ENCODE measurements at places on chromosomes 1 and 21.

- DNase-seq = peak; percentile 50
Measured at GRCh38 chr1:34918977-34919561, 10.4 kb downstream of the DLGAP3 start.

- DNase-seq = no peak
Measured at GRCh38 chr1:204409123-204409522, 2.5 kb downstream of the PPP1R15B start.

- no peak for DNase-seq
Measured at GRCh38 chr1:234772345-234773147, 162.6 kb upstream of the IRF2BP2 start.

DNA sequence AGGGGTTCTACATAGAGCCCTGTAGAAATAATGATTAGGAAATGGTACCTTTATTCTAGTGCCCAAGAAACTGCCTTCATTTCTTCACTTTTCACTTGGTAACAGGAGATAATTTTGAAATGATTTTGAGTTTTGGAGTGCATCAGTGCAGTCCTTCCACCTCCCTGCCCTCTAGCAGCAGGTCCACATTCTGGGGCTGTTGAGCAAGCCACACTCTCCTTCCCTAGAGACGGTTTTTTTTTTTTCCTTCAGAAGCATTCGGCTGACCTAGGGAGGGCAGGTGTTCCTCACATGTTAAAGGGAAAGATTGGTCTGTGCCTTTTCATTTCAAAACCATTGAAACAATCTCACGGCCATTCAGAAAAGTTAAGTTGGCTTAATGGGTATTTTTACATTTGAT lies 39.8 kb downstream of the SLC37A1 start:
- DNase-seq = no peak

- no peak for DNase-seq
Measured at GRCh38 chr1:157403203-157403602, 149.1 kb downstream of the FCRL5 start.

DNA sequence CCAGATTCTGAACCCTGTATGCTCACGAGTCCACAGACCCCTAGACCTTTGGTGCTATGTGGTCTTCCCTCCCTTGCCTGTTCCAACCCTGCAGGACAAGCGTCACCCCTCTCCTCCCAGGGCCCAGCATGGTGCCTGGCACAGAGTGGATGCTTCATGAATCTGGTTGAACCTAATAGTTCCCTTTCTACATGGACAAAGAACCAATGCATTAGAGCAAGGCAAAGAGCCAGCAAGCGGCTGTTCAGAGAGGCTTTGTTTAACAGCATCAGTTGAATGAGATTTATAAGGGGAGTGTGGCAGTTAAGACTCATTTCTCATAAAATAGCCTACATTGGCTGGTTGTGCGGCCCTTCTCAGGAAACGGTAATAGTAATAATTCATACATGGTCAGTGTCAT lies 14.9 kb downstream of the SLC26A9 start:
- DNase-seq = no peak

DNA sequence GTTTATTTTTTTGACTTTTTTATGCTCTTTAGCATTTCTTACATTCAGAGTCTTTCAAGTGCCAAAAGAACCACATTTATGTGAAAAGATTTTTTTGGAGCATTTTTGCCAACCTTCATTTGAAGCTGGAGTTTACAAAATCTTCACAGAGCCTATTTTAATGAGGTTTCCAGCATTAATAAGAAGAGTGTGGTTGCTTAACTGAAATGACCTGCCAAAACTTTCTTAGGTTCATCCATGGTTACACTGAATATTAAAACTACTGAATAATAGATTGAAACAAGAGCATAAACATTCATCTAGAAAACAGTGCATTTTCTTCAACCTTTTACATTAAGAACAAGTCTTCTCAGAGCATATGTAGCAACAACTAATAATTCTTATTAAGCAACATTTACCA lies 672.3 kb upstream of the CXADR start:
- no peak for DNase-seq

DNA sequence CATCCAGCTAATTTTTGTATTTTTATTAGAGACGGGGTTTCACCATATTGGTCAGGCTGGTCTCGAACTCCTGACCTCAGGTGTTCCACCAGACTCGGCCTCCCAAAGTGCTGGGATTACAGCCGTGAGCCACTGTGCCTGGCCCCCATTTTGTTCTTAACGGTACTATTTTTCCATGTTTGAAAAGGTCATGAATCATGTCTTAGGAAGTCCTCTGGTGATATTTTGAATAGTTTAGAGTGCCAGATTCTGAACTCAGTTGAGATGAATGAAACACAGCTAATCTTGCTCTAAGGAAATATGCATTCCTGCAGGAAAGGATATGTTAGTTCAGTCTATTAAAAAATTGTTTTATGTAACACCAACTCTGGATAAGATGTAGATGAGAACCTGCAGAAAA lies 62.6 kb upstream of the ATP2B4 start:
- DNase-seq = no peak

DNA sequence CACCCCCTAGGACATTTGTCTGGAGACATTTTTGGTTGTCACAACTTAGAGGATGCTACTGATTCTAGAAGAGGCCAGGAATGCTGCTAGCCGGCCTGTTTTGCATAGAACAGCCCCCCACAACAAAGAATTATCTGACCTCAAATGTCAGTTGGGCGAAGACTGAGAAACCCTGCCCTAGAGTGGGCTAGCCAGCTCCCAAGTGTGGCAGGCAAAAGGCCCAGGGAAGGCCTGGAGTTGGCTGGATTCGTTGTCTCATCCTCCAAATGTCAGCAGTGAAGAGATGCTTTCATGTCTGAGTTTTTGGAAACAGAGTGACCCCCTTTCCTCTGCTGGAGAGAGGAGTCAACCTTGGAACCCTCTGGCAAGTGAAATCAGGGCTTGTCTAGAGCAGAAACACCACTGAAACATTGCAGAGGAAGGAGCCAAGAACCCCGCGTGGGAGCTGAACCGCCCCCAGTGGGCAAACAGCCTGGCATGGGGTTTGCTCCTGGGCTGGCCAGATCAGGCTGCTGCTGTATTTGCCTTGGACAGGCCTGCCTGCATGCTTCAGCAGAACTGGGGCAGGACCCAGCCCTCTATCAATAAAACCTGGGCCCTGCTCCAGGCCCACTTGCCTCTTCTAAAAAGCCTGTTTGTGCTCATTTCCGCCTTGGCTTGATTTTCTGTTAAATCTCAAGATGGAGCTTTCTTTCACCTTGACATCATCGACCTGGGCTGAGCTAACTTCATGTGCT lies 32.9 kb downstream of the RASSF5 start:
- DNase-seq = no peak

- DNase-seq = no peak
Measured at GRCh38 chr1:36570478-36571060, 87.9 kb upstream of the CSF3R start.

DNA sequence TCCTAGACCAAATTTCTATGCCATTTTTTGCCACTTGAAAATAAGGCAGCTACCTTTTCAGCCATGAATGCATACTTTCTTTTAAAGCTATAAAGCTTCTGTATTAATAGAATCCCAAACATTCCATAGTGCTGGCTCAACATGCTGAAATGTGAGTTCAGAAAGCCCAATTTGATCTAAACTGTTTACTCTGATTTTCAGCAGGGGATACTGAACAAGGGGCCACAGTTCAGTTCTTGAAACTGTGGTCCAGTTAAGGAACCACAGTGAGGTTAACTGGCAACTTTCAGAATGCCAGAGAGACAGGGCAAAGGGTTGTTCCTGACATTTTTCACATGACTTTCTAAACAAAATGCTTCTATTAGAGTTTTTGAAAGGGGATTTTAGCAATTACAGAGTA lies 85.7 kb upstream of the COL11A1 start:
- DNase-seq = no peak

- peak; percentile 94 for DNase-seq
Measured at GRCh38 chr1:156659988-156660751, 17.0 kb downstream of the NES start.

GRCh38 chr1:156593661-156593989 lies 2.0 kb downstream of the NAXE start:
- no peak for DNase-seq

- DNase-seq = no peak
Measured at GRCh38 chr1:63248216-63248615, 74.2 kb upstream of the FOXD3 start.

- no peak for DNase-seq
Measured at GRCh38 chr21:16194788-16195537, 465.2 kb downstream of the USP25 start.

GRCh38 chr1:66938613-66939012 lies 13.8 kb downstream of the MIER1 start:
- no peak for DNase-seq

GRCh38 chr1:155932487-155932886 lies 1.7 kb downstream of the KHDC4 start:
- no peak for DNase-seq

- DNase-seq = no peak
Measured at GRCh38 chr1:172470149-172470548, 26.3 kb upstream of the PIGC start.

DNA sequence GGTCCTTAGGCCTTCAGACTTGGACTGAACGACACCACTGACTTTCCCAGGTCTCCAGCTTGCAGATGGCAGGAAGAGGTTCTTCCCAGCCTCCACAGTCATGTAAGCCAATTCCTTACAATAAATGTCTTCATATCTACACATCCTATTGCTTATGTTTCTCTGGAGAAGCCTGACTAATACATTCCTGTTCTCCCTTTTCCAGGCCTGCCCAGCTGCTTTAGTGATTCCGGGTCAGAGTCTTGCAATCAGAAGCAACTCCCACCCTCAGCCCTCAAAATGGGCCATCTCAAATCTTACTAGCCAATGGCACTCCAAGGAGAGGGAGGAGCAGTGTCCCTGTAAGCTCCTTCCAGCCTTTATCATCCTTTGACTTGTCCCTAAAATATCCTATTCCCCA lies 16.4 kb upstream of the CPT2 start:
- DNase-seq = no peak

- DNase-seq = no peak
Measured at GRCh38 chr1:228721407-228721806, 13.9 kb upstream of the RHOU start.

GRCh38 chr1:206050655-206051235 lies 2.2 kb upstream of the RHEX start:
- no peak for DNase-seq

DNA sequence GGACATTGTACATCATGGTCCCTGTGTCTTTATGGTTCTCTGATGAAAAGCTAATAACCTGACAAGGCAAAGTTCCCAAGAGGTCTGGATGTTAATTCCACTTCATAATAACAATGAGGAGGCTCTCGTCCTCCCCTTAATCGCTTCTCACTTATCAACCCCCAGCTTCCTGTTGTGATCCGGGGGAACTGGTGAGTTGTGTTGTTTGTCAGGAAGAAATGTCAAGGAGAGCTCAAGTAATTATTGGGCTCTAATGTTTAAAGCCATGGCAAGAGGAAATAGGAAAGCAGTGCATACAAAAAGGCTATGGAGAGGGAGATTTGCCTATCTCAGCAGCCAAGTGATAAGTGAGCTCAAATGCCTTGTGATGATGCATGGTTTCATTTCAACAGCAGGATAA lies 42.8 kb upstream of the RASAL2 start:
- DNase-seq = no peak

GRCh38 chr1:41672641-41673361 lies 188.3 kb upstream of the EDN2 start:
- no peak for DNase-seq

DNA sequence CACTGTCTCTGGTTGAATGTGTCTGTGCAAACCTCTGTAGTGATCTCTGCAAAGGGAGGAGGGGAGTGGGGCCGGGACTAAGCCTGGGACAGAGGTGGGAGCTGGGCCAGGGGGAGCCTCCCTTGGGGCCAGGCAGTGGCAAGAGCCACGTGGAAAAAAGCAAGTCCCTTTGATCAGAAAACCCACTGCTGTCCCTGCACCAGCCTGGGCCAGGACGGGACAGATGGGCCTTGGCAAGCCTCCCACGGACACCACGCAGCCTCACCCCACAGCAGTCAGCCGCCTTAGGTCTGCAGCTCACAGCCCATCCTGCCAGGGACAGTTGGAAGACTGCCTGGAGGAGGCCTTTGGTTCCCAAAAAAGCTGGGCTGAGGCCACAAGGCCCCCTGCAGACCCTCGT lies 11.7 kb upstream of the TRAPPC10 start:
- DNase-seq = no peak

DNA sequence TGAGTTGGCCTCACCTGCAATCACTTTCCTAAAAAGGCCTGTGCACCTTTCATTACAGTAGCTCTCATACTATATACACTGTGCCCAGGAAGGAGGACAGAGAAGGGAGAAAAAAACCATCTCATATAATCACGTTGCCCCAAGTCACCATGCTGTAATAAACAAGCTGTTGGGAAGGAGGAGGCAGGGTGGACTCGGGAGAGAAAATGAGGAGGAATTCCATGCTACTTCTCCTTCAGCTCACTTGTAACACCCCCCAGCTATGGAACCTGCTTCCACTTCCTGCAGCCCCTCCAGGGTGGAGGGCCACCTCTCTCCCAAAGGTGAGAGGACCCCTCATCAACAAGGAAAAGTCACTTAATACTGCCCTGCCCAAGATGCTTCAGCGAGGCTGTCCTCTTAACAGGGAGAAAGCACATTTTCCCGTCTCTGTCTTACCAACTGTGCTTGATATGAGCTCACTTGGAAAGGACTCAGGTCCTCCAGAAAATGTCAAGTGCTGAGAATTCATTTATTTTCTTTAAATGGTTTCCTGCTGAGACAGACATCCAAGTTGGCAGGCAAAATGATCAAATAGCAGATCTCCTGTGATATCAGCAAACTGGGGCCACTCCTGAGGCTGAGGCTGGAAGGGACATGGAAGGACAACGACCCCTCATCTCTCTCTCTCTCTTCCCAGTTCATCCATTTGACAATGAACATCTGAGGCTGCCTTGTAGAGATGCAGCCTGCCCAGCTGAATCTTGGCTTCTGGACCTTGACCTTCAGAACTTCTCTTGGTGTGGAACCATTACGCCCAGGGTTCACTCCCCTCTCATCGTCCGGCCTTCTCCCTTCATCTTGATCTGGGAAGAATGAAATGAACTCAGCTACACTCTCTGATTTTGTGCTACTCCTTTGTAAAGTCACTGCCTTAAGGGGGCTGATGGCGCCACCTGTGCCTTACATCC lies 54.0 kb downstream of the CAPN9 start:
- no peak for DNase-seq

GRCh38 chr1:154191990-154192461 lies at the start of gene TPM3:
TPM3 (minus strand) TSS chr1:154192100; CDS start chr1:154192018, 82 bp downstream.
- peak; percentile 64 for DNase-seq

GRCh38 chr21:43345746-43346409 lies 81.1 kb downstream of the SIK1 start:
- DNase-seq = no peak

DNA sequence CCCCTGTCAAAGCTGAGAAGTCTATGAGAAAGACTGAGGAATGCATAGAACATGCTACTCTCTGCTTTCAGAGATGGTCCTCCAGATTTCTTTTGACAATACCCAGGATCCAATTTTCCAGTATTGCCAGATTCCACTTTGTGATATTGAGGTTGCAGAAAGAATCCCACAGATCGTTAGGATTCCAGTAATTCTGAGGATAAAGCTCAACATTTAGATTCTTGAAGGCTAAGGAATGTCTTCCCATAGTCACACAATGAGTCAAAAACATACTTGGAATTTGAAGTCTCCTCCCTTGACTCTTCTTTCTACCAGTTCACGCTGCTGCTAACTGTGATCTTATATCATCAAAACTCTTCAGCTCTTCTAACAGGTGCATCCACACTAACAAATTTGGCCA lies 57.1 kb downstream of the TNFSF18 start:
- DNase-seq = no peak
